ENCODE measurements at places on chromosomes 13 and 19. TPM values are rescaled to one million over a fixed set of nuclear protein-coding genes. Genes with fewer than 3 reads are reported as not detected.

DNA sequence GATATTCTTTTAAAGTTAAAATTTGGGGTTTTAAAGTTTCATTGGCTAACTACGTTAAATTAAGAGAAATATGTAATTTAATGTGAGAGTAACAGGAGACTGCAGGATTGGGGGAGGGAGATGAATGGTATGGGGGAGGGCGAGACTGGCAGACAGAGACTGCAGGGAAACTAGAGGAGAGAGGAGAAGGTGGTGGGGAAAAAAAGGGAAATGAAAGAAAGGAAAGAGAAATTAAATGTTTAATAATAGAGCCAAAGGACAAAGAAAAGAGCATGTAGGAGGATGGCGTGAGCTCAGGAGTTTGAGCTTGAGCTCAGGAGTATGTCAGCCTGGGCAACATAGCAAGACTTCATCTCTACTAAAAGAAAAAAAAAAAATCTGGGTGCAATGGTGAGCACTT is 115.9 kb downstream of the RFC3 start:
- no peak for DNase-seq

PRR22 gene
- total RNA-seq: 0.26 TPM

DNA sequence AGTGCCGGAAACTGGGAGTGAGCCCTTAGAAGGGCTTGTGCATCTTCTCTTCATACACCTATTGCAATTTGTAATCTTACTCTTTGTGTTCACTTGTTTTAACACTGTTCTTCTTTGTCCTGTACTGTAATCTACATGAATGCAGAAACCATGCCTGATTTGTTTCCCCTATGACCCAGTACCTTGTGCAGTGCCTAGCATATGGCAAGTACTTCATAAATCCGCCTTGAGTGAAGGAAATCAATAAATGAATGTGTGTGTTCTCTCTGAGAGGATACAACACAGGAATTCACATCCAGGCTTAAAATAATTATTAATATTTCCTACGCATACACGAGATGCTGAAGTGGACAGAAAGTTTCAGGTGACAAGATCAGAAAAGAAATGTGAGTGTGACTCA is 172.6 kb downstream of the GPC6 start:
- DNase-seq: no peak

DNA sequence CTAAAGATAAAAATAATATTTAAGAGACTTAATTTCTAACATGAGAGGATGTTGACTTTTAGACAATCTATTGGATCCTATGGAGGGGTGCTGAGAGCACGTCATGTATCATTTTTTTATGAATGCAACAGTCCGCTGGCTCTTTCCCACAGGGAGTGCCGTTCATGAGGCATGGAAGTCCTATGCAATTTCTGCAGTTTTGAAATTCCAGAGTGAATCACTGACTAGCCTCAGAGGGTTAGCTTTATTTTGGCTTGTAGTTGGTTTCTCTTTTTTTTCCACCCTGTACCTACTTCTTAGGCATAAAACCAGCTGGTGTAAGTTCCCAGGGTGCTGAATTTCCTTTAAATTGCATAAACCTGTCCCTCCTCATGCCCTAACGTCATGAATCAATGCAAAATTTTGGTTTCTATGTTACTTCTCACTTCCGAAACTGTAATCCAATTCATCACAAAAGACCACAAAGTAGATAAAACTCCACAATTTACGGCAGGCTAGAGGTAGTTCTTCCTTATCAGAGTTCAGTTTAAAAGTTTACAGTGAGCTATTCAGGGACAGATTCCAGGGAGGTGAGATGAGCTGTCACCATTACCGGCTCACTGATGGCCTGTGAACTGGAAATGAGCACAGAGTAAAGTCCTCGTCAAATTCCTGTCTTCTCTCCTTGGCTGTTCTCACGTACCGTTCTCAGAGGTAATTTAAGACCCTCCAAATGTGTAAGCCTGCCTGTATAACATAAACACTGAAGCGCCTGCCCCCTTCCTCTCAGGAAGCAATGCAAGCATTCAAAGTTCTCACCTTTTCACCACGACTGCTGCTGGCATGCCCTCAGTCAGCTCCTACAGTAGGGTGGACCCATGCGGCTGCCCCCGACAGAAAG is 216.6 kb upstream of the SLC10A2 start:
- peak; percentile 93 for DNase-seq

CCDC169 gene
- total RNA-seq: 3.3 TPM

DNA sequence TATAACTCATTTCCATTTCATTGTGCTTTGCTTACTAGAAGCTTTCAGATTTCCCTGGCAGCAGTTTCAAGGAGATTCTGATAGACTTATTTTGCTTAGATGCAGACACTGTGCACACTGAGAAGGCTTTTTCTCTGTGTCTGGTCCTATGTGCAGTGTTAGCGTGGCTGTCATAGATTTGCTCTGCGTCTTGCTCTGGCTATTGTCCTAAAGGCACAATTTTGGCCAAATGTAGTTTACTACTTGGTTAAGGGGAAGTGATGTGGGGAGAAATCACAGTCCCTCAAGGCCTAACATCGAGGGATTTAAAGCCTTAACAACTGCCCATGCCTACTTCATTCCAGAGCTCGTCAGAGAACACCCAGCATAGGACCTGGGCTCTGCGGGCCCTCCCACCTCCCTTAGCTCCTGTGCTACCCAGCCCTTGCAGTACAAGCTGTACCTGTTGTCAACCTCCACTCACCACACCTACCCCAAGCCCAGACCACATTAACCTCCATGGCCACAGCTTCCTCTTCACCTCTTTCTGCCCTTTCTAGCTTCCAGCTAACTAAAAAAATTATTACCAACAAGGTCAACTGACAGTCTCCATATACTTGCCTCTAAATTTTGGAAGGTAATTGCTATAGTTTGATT is 38.9 kb upstream of the KATNAL1 start:
- DNase-seq: no peak

GRCh38 chr19:5948752-5949564 is 29.0 kb downstream of the RANBP3 start:
- no peak for DNase-seq

- DNase-seq: no peak
These were observed 127.5 kb upstream of the OBI1 start for GRCh38 chr13:78786459-78786858.

DNA sequence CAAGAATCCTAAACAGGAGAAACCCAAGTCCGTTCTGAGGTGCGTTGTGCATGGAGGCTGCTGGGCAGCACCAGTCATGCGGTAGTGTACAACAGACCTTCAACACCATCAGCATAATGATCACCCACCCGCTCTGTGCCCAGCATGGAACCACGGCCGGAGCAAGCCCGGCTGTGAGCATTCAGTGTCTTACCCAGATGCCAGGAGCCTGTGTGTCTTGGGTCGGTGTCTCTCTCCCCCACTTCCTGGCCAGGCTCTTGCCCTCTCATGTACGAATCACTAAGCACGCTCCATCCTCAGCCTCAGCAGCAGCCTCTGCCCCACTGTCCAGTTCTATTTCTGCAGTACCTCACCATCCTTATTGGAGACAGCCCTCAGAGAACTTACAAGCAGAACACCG is 231.6 kb upstream of the IRS2 start:
- peak; percentile 37 for DNase-seq

DNA sequence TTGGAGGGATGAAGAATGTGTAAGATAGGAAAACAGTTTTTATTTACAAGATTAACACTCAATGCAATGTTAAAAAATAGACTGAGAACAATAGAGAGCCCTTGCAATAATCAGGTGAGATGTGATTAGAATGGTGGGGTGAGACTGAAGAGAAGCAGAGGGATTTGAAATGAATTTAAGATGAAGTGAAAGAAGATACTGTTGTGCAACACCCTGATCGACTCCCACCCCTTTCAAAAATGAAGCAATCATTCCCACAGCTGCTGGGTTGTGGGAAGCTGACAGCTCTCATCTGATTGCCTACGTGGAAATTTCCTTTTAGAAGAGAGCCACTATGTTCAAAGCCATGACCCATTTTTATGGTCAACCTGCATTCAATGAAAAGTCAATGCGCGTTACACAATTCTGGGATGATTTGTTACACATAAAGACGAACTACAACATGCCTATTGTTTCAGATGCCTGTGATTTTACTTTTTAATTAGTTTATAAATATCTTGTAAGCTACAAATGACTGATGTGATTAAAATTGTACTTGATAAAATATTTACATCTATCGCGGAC is 1374.8 kb downstream of the PCDH9 start:
- peak; percentile 54 for DNase-seq

HOMER3 gene
- total RNA-seq: 60.1 TPM

GRCh38 chr13:109333893-109334651 is 452.3 kb downstream of the IRS2 start:
- no peak for DNase-seq

DNA sequence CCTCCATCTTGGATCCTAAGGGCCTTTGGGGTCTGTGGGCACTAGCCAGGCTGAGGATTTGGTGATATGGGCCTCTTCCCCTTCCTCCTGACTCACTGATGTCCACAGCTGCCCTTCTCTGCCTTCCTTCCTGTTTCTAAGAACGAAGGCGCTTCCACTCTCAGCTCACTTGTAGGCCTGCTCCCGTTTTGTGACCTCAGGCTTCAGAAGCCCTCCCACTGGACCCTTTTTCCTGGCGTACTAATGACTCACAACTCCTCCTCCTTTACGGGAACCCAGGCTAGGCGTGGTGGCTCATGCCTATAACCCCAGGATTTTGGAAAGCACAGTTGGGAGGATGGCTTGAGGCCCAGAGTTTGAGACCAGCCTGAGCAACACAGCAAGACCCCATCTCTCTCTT is 55.6 kb downstream of the TMED1 start:
- DNase-seq: peak; percentile 72

- no peak for DNase-seq
These were observed 72.0 kb upstream of the GPR183 start for GRCh38 chr13:99378985-99379733.

PALM3 gene
- 1.3 TPM for total RNA-seq

DNA sequence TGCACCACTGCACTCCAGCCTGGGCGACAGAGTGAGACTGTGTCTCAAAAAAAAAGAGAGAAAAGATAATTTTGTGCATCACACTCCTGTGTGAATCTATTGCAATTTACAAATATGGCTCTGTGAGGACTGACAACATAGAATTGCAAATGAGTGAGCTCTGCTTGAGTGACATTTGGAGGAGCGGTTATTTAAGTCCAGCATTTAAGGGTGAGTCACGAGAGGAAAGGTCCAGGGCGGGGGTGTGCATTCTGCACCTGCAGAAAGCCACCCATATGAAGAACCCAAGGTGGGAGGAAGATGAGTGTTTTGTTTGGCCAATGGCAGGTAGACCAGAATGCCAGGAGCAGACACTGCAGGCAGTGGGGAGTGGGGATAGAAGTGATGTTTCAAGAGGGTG is 58.5 kb downstream of the DGKH start:
- DNase-seq: peak; percentile 8

- DNase-seq: no peak
These were observed 39.4 kb downstream of the CELF5 start for GRCh38 chr19:3263866-3264265.

OR7C1 gene
- total RNA-seq: not detected

- DNase-seq: no peak
These were observed 24.3 kb downstream of the LAIR2 start for GRCh38 chr19:54526972-54527371.

ZNF497 gene
- 2.5 TPM for total RNA-seq

- DNase-seq: no peak
These were observed 19.6 kb downstream of the ZNF575 start for GRCh38 chr19:43552616-43553015.

DNA sequence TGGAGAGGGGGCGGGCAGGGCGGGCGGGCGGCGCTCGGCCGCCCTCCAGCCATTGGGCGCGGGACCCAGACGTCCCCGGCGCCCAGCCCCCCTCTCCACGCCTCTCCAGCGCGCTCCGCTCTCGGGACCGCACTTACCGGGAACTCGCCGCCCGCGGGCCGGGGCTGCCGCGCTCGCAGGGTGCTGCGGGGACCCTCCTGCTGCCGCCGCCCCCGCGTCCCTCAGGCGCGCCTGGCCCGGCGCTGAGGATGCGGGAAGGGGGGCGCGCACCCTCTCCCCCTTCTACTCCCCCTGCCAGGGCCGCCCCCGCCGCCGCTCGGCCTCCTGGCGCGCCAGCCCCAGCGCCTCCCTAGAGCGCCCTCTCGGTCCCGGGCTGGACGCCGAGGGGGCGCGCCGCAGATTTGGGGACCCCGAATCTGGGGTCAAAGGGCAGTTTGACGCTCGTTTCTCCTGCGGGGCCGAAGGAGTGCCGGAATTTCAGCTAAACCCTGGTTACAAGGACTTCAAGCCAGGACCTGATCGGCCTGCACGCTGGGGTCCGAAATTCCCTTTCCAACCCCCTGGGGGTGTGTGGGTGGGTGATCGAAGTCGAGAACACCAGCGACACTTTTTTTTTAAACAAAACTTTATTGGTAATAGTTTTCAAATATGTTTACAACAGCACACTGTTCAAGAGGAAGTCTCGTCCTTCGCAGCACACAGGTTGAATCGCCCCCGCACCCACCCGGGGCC is 696 bp upstream of the SAMD1 start:
- peak; percentile 67 for DNase-seq

ZNF132 gene
- total RNA-seq: 14.5 TPM

FXYD1 gene
- total RNA-seq: 4.5 TPM

ZNF543 gene
- total RNA-seq: 10.5 TPM

GRCh38 chr13:34066344-34066743 is 248.4 kb downstream of the RFC3 start:
- no peak for DNase-seq

GRCh38 chr13:29497137-29497654 is 98.3 kb downstream of the SLC7A1 start:
- peak; percentile 74 for DNase-seq

- DNase-seq: no peak
These were observed 488.8 kb downstream of the KCTD12 start for GRCh38 chr13:76397413-76397812.

TUBB4A gene
- not detected for total RNA-seq

POSTN gene
- 38.0 TPM for total RNA-seq

GRCh38 chr13:25827831-25828465 is 223.9 kb downstream of the SHISA2 start:
- no peak for DNase-seq

DNA sequence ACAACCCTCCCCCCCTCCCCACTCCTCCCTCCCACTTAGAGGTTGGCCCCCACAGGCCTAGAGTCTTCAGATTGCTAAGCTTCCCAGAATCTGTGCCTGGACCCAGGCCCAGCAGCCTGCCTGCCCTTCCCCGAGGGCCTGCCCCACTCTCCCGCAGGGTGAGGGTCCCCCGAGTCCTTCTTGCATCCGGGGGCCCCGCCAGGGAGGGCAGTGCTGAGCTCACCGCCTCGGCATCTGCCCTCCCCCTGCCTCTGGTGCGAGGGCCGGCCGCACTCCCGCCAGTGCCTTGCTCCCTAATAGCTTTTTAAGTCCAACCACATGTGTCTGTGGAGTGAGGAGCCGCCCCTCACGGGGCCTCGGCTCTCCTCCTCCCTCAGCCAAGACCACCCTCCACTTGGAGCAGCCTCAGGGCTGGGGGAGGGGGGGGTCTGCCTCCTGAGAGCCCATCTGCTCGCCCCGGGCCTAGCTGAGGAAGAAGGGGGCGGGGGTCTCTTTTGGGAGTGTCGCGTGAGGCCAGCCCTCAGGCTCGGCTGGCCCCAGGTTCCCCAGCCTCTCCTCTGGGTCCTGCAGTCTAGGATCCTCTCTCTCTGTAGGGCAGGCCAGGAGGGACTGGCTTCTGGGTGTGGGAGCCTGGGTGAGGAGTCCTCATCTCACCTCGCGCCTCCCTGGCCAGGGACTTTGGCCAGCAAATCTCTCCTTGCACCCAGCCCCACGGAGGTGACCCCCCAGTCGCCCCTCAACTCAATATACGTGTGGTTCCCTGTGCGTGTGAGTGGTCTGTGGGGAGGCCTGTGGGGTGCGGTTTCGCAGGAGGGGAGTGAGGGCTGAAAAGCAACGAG is 47.2 kb downstream of the LYL1 start:
- DNase-seq: peak; percentile 97

GRCh38 chr19:42380155-42380554 is 9.9 kb downstream of the CNFN start:
- no peak for DNase-seq
